ENCODE measurements at places on chromosomes 6 and 20.

DNA sequence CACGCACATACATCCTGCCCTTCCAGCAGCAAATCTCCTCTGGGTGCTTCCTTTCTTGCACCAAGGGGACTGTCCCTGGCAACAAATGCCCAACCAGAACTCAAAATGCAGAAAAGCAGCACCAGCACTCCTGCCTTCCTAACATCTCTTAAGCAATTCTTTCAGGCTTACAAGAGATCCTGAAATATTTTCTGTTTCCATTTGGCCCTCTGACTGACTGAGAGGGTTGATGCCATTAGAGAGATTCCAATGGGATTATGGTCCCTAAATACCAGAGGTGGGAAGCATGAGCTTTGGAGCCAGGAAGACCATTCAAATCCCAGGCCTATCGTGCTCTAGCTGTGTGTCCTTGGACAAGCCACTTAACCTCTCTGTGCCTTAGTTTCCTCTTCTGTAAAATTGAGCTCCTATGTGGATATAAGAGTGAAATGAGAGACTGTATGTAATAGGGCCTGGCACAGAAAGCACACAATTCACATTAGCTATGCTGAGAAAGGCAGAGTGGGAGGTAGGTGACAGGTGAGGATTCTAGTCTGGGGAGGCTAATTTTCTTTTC is 56.8 kb downstream of the PRDM1 start:
- DNase-seq, result no peak

DNA sequence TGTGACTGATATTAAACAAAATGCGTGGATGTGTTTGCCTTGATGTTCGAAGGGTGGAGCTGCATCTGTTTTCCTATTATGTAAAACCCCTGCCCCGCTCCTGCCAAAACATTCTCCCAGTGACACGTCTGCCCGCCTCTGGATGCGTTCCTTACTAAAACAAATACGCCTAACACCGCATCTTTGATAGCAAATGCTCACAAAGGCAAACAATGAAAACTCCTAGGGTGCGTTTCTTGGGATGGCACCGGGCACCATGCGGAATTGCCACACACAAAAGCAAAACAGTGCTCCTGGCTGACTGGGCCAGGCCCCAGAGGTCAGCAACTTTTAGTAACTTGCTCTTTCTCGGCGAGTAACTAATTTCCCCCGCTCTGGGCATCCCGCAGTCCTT is 9.0 kb upstream of the FOXC1 start:
- DNase-seq, result no peak

- DNase-seq, result no peak
Observed at GRCh38 chr6:7431313-7431673, 41.7 kb downstream of the RIOK1 start.

DNA sequence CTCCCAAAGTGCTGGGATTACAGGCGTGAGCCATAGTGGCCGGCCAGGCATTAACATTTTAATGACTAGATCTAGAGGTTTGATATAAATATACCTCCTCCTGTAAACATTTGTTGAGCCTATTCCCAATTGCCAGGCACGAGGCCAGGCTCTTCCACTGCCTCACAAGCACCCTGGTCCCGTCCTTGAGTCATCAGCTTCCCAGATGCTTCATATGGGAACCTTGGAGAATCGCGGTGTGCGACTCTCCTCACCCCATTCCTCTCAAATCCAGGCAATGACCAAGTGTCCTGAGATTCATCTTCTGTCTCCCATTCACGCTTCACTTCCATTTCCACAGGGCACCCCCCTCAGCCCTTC is 35.9 kb upstream of the PIM1 start:
- no peak for DNase-seq

GRCh38 chr6:157374889-157375443 is 6.0 kb upstream of the ZDHHC14 start:
- DNase-seq, result no peak

GRCh38 chr20:48538058-48538825 is 289.6 kb downstream of the PREX1 start:
- no peak for DNase-seq

DNA sequence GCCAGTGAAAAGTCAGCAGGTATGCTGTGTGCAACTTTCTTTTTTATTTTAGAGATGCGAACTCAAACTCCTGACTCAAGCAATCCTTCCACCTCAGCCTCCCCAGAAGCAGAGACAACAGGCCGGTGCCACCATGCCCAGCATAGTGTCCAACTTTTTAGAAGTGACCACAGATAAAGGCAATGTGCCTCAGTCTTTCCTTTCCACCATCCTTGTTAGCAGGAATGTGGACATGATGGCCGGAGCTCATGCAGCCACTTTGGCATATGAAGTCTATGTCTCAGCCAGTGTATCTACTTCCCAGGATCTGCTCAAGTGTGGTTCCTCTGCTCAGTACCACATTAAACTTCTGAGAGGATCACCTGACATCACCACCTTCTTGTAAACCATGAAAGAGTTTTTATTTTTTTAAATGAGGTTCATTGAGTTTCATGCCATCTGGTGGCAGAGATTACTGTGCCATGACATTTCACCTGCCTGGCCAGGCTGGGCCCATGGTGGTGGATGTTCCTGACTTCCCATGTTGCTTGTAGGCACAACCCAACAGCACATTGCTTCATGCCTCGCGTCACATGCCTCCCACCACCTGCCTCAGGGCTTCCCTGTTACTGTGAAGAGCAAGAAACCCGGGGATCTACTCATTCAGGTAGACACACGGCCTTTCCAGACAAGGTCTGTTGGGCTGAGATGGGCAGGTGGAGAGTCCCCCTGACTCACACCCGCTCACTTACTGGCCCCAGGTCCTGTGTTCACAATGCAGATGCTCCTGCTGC is 216.5 kb downstream of the LY86 start:
- DNase-seq, result no peak

DNA sequence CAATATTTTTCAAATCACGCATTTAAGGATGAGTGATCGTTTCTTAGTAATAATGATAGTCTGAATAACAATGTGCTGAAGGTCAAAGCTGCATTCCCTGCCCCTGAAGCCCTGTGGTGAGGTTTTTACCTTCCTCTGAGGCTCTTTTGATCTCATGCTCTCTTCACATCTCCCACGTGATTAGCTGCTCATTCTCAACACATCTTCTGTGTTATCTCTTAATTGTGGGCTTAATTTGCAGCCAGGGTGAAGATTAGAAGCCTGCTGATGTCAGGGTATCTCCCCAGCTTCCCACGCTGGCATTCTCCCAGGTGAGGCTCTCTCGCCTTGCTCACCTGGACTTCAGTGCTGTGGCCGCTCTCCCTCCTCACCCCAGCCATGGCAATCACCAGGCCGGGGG is 109.7 kb upstream of the FOXQ1 start:
- DNase-seq, result no peak

GRCh38 chr20:20525214-20525613 is 157.3 kb downstream of the INSM1 start:
- no peak for DNase-seq

DNA sequence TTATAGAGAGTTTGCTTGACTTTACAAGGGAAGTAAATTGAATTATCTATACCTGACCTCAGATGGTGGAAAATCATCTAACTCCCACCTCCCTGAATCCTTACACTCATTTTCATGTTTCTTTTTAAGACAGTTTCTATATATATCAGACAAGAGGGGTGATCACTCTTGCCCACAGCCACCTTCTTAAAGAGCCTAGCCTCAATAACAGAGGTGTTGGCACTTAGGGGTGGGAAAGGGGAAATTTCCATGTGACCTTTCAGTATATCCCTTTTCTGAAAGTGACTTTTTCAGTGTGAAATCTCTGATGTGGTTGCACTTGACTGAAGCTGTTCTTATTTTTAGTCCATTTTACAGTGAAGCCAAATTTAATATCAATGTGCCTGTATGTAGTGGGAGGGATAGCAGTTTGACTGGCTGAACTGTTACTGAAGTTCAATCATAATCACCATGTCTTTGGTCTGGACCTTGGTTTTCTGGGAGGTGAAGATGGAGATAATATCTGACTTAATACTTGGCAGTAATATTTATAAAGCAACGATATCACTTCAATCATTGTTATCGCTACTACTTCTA is 141.3 kb downstream of the MAP3K7 start:
- DNase-seq, result no peak

GRCh38 chr6:5994999-5995657 is 11.6 kb downstream of the NRN1 start:
- DNase-seq, result no peak

DNA sequence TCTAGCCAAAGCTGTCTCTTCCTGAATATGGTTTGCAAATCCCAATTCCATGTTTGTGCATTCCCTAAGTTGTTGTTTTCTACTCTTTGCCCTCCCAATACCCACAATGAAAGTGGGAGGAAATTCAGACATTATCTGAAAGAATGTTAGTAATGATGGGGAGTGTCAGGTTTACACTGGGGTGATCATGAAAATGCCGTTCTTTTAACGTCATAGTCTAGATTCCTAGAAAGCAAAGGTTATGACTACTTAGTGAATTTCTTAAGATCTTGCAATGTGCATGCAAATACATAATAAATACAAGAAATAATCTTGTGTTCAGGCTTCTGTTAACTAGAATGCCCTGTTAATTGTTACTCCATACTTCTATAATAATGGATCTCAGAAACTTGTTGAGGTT is 101.0 kb downstream of the LCA5 start:
- DNase-seq, result no peak

GRCh38 chr20:45467861-45468260 is 1.7 kb upstream of the WFDC2 start:
- DNase-seq, result no peak

DNA sequence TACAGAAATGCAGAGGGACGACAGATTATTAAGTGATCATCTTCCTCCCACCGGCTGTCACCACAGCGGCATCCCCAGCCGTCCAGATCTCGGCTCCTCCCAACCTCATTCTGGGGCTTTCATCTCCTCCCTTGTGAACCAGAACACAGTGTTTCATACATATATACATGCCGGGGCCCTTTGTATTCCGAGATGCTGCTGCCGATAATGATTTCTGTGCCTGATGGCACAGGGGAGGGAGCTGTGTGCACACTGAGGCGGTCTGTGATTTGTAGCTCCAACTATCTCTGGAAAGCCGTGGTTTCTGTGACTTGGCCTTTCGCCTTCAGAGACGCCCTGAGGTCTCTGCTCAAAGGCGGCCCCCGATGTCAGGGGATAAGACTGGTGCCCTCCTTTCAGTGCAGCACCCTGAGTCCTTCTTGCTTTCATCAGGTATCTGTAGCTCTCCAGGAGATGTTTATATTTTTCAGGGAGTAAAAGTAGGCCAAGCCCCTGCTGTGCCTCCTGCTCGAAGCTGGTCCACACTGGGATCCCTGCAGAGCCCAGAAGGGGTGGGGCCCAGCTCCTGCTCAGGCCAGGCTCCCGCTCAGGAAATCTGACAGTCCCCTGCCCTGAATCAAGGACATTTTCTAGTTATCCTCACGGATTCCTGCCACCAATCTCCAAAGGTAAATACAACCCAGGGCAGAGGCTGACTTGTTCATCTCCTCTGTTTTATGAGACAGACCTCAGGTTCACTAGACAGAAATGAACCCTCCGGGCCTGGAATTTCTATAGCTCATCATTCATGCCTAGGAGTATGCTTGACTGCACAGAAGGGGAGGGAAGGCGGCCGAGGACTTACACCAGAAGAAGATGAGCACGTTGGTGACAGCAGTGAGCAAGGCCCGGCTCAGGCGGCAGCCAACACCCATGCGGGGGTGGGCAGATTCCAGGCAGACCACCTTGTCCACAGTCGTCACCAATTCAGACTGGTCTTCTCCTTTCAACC is 11.2 kb downstream of the LEMD2 start:
- no peak for DNase-seq

- peak; percentile 61 for DNase-seq
Observed at GRCh38 chr20:34525709-34526416, 9.6 kb downstream of the DYNLRB1 start.

DNA sequence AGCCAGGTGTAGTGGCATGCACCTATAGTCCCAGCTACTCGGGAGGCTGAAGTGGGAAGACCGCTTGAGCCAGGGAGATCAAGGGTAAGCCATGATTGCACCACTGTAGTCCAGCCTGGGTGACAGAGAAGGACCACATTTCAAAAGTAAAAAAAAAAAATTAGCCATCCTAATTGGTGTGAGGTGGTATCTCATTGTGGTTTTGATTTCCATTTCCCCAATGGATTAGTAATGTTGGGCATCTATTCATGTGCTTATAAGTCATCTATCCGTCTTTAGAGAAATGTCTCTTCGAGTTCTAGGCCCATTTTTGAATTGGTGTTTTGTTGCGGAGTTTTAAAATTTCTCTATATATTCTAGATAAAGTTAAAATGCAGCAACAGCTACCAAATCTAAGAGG is 21.7 kb downstream of the ABHD12 start:
- no peak for DNase-seq

DNA sequence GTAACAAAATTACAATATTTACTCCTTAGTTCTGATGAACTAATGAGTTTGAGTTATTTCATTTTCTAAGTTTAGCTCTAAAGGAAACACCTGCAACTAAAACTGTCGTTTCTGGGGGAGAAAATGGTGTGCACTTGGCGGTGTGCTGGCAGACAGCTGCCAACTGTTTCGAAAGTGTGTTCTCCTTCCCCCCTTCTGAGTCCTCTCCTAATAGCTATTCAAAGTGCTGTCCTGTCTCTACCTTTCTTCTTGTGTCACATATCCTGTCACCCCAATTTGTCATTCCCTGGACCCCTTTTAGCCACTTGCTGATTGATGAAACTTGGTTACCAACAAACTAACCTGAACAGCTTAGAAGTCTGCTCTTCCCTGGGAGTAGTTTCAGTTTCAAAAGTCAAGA is 4.9 kb upstream of the UBE2J1 start:
- no peak for DNase-seq

- DNase-seq, result no peak
Observed at GRCh38 chr6:168387911-168388310, 53.1 kb upstream of the SMOC2 start.

DNA sequence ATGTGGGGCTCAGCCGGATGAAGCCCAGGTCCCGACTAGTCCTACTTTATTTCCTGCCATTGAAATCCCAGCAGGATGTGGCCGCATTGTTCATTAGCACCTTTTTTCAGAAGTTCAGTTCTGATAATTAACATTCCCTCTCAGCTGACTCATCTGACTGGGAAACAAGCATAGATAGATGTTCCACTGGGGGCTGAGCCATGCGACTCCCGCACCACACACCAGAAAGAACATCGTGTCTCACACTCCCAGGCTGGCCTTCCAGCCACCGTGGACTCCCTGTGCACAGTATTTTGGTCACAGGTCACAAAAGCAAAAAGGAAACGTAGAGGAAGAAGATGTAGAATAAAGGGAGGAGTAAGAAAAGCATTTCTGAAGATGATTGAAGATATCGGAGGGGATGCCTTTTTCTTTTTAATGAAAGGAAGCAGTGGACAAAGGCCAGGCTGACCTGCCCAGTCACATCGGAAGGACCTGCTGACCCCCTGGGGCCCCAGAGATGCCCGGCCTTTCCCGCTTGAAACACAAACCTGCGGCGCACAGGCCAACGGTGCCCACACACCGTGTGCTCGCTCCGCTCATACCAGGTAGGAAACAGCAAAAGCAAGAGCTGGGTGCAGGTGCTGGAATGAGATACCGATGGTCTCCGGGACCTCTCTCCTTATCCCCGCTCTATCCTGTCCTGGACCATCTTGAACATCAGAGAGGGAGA is 11.8 kb downstream of the RPS6KA2 start:
- no peak for DNase-seq

Data from HuH-7.5 (cell line).